RPMI7951 (cell line): ENCODE measurements at places on chromosomes 11 and 22. TPM values are rescaled to one million over a fixed set of nuclear protein-coding genes. Genes with fewer than 3 reads are reported as not detected.

RBMXL2 gene
- 0.12 TPM in 1 of 2 replicates, not detected in the other for total RNA-seq

C11orf98 gene
- total RNA-seq: 69.0 and 73.3 TPM in 2 replicates

CSNK2A3 gene
- 1.7 and 1.8 TPM in 2 replicates for total RNA-seq

RNF215 gene
- total RNA-seq: 9.8 and 10.0 TPM in 2 replicates

TRPC6 gene
- 0.36 and 1.1 TPM in 2 replicates for total RNA-seq

CSF2RB gene
- not detected in 2 replicates for total RNA-seq

KCTD14 gene
- total RNA-seq: 7.1 TPM in 2 replicates

SCGB1D2 gene
- total RNA-seq: not detected in 2 replicates

BBS1 gene
- 17.5 and 29.6 TPM in 2 replicates for total RNA-seq

GDPD4 gene
- not detected in 2 replicates for total RNA-seq

ELFN2 gene
- under 0.01 TPM in 1 of 2 replicates, not detected in the other for total RNA-seq

LGALS1 gene
- 7,179 and 7,611 TPM in 2 replicates for total RNA-seq

CASP5 gene
- total RNA-seq: not detected in 2 replicates

SLC22A25 gene
- not detected in 2 replicates for total RNA-seq

DRD2 gene
- total RNA-seq: 8.2 and 10.7 TPM in 2 replicates
